ENCODE measurements at places on chromosomes 5 and 9.

- DNase-seq: no peak
Measured at GRCh38 chr9:7967851-7968250, 168.3 kb upstream of the DMAC1 start.

DNA sequence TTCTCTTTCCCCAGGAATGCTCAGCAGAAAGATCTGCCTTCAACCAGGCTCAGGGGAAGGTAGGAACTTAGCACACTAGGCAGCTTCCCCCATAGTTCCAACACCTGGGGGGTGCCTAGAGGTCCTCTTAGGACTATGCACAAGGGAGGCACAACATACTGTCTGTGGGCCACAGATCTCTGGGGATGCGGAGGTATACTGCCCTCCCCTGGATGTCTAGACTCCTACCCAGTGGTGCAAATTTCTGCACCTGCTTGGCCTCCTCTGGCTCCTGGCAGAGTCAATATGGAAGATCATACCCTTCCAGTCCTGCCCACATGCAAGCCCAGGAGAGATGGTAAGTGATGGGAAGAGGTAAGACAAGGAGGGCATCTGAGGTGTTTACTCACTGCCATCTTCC, 247.5 kb upstream of the DAPK1 start:
- DNase-seq: no peak

DNA sequence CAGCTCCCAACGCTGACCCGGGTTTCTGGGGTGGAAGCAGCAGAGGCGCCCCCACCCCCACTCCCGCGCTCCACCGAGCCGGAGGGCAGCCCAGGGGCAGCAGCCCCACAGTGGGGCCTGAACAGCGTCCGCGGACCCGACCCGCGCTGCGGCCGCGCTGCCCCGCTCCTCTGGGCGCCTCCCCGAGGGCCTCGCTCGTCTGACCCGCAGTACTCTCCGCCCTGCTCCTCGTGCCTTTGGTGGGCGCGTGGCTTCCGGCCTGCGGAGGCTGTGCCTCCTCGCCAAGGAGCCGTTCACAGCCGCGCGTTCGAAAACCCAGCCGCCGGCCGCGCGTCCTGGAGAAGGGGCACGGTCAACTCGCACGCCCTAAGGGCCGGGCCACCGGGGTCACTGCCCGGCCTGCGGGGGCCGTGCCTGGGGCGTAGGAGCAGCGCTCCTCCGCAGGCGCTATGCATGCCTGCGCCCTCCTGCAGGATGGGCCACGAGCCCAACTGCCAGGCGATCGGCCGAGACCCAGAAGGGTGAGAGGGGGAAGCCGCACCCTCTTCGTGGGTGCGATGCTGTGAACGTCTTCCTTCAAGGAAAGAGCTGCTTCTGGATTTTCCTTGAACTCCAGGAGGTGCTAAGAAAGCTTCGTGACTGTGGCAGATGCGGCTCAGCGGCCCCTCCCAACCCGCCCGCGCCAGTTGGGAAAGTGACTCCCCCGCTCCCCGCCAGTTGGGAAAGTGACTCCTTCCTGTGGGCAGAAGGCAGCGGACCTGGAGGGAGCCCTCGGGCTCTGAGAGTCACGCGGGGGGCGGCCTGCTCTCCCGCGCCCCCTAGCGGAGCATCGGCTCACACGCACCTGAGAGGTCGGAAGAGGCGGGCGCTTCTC, 82.7 kb downstream of the HSD17B3 start:
- peak; percentile 35 for DNase-seq

- no peak for DNase-seq
Measured at GRCh38 chr9:132025766-132026165, 53.9 kb downstream of the MED27 start.

DNA sequence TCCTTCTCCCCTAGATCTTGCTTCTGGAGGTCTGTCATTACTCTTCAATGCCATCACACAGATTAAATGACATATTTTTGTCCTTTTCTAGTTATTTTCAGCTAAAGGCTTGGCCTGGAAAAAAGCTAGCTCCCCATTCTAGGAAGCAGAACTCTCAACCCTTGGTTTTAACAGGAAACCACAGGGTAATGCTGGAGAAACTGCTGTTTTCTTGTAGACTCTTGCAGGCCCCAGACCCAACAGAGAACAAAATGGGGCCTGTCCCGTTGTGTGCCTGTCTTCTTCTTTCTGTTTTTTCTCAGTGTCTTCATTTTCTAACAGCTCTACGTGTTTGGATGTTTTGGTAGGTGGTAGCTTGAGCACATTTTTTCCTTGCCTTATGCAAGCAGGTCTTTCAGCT, 21.5 kb downstream of the DCANP1 start:
- no peak for DNase-seq

GRCh38 chr5:172642486-172642885, 1.4 kb downstream of the NEURL1B start:
- DNase-seq: no peak

DNA sequence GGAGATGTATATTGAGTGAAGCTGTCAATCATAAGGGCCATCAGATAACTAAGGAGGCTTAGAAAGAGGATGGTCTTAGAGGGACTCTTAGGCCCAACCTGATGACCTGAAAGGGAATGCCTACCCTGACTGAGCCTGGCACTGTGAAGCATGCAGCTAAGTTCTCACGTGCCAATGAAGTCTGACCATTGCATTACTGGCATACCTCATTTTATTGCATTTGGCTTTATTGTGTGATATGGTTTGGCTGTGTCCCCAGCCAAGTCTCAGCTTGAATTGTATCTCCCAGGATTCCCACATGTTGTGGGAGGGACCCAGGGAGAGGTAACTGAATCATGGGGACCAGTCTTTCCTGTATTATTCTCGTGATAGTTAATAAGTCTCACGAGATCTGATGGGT, 421.6 kb upstream of the SGCD start:
- DNase-seq: no peak

DNA sequence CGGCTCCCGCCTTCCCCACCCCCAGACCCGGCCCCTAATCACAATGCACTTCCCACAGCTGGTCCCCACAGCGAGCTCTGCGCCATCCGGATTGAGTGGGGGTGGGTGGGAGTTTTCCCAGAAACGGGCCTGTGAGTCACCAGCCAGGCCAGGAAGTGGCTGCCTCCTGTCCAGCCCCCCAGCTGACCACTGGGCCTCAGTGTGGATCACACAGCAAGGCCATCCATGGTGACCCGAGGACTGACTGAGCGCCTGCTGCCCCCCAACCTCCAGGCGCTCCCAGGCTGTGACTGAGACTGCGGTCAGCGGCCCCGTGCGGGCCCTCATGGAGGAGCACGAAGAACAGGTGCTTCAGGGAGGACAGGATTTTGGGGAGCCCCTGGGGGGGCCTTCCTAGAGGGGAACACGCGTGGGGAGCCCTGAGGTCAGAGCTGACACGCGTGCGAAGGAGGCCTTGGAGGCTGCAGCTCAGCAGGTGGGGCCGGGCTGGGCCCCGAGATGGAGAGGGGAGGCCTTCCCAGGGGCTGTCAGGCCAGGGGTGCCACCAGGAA, 48.3 kb upstream of the EGFL7 start:
- DNase-seq: no peak

DNA sequence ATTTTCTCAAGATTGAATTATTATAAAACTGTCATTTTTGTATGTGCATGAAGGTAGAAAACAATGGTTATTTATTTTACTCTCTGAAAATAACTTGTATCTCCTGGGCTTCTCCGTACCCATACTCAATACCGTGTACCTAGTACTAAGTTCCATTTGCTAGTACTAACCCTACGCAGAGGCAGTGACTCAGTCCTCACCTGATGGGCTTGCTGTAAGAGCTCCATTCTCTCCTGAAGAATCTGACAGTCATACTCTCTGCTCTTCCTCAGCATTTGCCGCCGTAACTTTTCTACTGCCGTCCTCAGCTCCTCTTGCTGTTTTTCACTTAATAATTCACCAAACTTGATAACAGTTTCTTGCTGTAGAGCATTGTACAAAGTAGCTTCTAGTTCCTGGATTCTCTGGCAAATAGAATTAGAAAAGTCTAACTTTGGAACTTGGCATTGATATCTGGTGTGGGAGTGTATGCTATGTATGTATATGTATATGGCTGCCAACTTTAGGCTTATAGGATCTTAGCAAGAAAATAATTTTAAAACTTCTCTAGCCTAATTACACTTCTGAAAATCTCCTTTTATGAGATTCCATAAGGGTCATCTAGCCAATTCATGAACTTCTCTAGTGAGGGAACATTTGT, 108.0 kb upstream of the DPYSL3 start:
- DNase-seq: no peak

GRCh38 chr5:62283005-62283404, 23.0 kb upstream of the KIF2A start:
- no peak for DNase-seq
